ENCODE measurements at places on chromosomes 12 and 14.

- no peak for DNase-seq
Measured at GRCh38 chr12:109418848-109419480, 58.1 kb downstream of the KCTD10 start.

GRCh38 chr12:107373238-107373809 is 280.0 kb upstream of the CRY1 start:
- no peak for DNase-seq

DNA sequence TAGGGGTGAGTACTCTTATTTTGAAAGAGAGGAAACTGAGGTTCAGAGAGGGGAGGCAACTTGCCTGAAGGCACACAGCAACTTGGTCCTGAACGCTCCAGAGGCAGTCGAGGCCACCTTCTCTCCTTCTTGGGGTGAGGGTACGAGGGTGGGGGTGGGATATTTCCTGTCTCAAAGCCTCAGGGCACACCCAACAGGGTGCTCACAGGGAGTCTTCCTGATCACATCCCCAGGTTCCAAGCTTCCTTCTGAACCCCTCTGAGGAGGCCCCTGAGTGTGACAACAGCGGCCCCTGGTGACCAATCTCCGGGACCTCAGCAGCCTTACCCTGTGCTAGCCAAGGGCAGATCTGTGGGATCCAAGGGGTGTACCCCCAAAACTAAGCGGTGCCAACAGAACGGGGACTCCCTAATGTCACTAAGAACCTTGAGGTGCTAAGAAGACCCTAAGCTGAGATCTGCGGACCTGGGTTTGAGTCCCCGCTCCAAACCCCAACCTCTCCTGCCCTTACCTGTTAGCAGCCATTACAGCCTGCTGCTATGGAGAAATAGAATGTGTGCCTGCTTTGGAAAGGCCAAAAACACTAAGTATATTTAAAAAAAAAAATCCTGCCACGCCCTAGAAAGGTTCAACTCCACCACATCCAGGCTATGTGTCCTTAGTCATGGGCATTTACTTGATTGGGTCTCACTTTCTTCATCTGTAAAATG is 57.9 kb downstream of the TRPV4 start:
- DNase-seq = peak; percentile 73

DNA sequence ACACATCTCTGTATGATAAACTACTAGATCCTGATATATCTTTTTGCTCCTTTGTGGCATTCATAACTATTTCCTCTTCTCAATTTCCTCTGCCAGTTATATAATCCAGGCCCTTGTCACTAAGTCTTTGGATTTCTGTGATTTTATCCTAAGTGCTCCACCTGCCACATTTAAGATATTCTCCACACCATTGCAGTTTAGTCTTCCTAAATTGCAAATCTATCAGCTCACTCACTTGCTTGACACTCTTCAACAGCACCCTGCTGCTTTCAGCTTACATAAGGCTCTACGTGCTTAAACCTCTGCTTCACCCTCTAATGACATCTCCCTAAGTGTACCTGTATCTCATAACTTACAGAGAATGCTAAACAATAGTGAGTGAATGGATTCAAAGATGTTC is 1032.2 kb upstream of the SEL1L start:
- DNase-seq = no peak

DNA sequence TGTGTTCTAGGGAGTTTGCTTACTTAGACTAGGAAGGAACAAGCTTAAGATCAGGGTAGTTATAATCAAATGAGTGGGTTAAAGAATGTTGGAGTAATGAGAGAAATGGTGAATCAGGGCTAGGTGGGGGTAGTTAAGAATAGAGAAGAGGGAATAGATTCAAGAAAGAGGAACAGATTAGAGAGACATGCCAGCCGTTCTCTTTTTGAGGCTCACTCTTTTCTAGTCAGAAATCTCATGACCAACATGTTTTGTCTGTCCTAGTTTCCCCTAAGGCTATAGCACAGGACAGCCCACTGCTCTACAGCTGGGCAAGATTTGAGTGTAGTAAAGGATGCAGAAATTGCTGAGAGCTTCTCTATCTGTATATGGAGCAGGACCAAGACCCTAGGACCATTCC is 258.4 kb downstream of the AKAP6 start:
- no peak for DNase-seq

DNA sequence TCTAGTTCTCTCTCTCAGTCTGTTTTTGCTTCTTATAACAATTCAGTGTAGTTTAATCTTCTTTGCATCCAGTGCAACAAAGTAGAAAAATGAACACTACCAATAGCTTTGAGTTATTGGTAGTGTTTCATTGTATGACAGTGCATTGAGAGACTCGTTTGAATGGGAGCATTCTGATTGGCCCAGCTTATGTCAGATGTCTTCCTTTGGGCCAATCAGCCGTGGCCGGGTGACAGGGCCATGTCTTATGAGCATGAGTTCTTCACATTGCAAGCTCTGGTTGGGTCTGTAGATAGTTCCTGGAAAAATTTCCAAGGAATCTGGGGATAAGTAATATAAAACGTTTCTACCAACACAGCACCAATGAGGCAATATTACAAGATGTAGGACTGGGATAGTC is 36.5 kb downstream of the GYS2 start:
- peak; percentile 20 for DNase-seq

DNA sequence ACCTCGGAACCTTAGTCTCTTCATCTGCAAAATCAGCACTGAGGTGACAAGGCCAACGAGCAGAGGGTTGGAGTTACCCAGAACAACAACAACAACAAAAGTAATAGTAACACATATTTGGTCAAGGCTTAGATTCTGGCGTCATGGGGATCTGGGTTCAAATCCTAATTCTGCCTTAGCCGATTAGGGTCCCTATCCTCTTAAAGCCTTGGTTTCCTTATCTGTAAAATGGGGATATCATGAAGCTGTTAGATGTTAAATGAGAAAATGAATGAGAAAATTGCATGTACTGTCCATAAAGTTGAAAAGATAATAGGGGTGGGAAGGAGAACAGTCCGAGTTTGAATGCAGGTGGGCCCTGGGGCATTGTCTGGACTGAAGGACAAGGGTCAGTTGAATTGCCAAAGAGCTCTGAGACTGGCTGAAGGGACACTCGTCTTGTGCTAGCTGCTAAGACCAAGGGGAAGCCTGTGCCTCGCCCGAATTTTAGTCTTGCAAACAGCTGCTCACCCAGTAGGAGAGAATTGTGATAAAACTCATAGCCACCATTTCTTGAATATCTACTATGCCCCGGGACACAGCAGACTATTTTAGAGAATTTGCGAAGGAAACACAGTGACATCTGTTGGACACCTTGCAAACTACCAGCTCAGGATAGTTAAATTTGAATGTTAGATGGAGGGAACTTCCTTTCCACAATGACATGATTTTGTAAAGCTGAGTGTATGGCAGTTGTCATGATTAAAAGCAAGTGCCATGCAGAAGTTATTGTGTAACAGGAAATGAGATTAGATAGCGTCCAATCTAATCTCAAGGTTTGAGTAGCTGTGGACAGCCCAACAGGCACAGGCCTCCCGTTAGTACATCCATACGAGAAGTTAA is 6.8 kb upstream of the HNF1A start:
- peak; percentile 91 for DNase-seq

GRCh38 chr14:44912041-44912869 is 49.5 kb downstream of the KLHL28 start:
- no peak for DNase-seq

DNA sequence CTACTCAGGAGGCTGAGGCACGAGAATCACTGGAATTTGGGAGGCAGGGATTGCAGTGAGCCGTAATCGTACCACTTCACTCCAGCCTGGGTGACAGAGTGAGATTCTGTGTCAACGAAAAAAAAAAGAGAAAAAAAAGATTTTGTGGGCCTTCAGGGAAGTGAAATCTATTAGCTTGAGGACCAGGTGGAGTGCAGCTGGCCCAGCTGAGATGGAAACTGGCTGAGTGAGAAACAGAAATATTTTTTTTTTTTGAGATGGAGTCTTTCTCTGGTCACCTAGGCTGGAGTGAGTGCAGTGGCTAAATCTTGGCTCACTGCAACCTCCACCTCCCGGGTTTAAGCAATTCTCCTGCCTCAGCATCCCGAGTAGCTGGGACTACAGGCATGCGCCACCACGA is 2.3 kb upstream of the CLEC4C start:
- DNase-seq = peak; percentile 29
